Dermis blood vessel endothelial cell (primary cell): ENCODE measurements at places on chromosomes 12 and 14. TPM values are rescaled to one million over a fixed set of nuclear protein-coding genes. Genes with fewer than 3 reads are reported as not detected.

Gene KLHL42
- 23.6 and 33.4 TPM in 2 replicates for total RNA-seq

Gene RNASE3
- total RNA-seq: not detected in 2 replicates

Gene GLT1D1
- total RNA-seq: not detected in 2 replicates

Gene OVCH1
- total RNA-seq: not detected in 2 replicates
